ENCODE measurements at places on chromosomes 7 and 10.

- DNase-seq = no peak
Observed at GRCh38 chr7:31261341-31261740, 79.2 kb downstream of the NEUROD6 start.

GRCh38 chr10:125692196-125692595, 9.2 kb upstream of the TEX36 start:
- DNase-seq = no peak

- no peak for DNase-seq
Observed at GRCh38 chr10:63887023-63887589, 365.9 kb downstream of the REEP3 start.

DNA sequence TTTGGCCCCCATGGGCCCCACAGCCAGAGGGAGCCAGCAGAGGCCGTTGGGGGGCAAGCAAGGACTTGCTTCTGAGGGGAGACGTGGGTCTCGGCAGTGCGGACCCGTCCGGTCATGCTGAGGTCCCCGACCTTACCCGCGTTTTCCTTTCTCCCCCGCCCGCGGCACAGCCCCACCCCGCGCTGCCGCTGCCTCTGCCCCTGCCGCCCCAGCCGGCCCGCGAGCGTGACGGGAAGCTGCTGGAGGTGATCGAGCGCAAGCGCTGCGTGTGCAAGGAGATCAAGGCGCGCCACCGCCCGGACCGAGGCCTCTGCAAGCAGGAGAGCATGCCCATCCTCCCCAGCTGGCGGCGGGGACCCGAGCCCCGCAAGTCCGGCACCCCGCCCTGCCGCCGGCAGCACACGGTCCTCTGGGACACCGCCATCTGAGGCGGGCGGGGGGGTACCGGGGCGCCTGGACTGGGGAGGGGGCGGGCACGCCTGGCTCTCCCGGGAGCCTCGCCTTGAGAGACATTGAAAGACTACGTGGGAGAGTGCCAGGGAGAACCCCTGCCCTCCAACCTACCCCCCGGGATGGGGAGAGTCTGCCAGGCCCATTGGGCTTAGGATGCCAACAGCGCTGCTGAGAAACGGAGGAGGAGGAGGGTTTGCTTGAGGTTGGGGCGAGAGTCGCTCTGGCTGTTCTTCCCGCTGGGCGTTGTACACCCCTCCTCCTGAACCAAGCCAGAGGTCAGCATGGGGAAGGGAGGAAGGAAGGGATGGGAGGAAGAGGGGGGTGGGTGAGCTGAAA, 9.9 kb downstream of the NYAP1 start:
- DNase-seq = peak; percentile 49

GRCh38 chr10:97705006-97705670, 8.4 kb upstream of the MARVELD1 start:
- DNase-seq = no peak

GRCh38 chr10:23723796-23724195, 284.9 kb downstream of the OTUD1 start:
- no peak for DNase-seq

GRCh38 chr10:78170026-78170475, 136.4 kb downstream of the RPS24 start:
- DNase-seq = no peak

DNA sequence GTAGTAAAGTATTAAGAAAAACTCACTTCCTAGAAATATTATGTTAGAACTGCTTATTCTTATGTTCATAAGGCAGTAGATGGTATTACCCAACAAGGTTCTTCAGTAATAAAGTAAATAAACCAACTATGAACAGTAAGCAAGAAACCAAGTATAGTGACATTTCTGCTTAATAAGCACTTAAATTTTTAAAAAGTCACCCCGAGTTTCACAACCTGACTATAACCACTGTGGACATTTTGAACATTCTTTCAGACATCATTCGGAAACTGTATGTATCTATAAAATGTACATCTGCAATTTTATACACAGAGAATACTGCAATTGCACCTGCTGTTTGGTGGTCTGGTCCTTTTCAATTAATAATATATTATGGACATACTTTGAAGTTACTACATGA, 1073.6 kb downstream of the XPNPEP1 start:
- no peak for DNase-seq

GRCh38 chr10:1654811-1655356, 82.4 kb downstream of the ADARB2 start:
- DNase-seq = no peak

DNA sequence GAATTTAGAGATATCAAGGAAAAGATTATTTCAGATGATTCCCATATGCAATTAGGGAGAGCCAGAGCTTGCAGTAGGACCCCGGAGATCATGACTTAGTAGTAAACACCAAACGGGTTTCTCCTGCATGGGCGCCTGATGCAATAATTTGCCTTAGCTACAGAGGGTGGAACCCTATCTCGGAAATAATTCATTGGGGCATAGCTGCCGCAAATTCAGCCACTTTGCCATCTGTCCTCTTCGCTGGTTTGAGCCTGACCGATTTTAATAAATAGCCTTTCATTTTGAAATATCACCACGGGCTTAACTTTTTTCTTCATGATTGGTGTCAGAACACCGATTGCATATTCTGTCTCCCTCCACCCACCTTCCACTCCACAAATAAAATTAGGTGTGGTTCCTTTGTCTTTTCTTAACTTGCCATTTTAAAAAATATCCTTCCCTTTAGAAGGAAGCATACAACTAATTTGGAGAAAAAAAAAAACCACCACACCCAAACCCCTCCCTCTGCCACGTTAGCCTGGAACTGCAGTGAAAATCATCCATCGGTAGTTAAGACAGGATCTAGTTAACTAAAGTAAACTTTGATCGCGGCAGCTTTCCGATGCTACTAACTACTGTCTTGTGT, 1.4 kb downstream of the GARS1 start:
- DNase-seq = no peak

DNA sequence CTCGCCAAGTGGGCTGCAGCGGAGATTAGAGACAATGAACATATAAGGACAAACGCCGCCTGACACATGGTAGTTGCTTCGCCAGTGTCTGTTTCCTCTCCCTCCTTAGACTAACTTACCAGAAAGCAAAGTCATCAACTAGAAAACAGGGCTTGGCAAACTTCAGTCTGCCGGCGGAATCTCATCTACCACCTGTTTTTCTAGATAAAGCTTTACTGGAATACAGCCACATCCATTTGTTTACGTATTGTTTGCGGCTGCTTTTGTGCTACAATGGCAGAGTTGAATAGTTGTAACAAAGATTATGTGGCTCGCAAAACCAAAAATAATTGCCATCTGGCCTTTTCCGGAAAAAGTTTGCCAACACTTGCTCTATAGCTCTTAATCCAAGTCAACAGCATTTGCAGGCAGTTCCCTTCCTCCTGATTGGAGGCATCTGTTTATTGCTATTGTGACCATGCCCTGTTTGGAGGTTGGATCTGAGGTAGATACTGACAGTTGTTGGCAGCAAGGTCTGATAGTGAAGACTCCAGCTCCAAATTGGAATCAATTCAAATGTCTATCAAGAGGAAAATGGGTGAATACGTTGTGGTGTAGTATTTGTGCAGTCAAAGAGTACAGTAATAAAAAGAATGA, 260.6 kb downstream of the POU6F2 start:
- DNase-seq = no peak

DNA sequence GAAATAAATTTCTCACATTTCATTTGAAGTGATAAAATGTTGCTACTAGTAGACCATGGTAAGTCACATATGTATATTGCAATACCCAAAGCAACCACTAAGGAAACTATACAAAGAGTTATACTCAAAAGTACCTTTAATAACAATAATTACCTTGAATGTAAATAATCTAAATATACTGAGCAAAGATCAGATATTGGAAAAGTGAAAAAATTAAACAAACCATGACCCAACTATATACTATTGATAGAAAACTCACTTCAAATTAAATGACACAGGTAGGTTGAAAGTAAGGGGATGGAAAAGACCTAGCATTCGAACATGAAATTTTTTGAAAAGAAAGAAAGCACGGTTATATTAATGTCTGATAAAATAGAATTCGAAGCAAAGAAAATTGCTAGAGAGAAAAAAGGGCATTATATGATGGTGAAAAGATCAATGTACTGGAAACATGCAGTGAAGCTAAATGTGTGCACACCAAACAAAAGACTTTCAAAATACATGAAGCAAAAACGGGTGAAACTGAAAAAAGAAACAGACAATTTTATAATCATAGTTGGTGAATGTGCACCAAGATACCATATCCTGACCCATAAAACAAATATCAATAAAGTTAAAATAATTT, 29.1 kb downstream of the TFPI2 start:
- DNase-seq = no peak

GRCh38 chr10:114957673-114958072, 19.7 kb downstream of the TRUB1 start:
- DNase-seq = no peak

- no peak for DNase-seq
Observed at GRCh38 chr10:125489731-125490130, 193.2 kb downstream of the TEX36 start.

DNA sequence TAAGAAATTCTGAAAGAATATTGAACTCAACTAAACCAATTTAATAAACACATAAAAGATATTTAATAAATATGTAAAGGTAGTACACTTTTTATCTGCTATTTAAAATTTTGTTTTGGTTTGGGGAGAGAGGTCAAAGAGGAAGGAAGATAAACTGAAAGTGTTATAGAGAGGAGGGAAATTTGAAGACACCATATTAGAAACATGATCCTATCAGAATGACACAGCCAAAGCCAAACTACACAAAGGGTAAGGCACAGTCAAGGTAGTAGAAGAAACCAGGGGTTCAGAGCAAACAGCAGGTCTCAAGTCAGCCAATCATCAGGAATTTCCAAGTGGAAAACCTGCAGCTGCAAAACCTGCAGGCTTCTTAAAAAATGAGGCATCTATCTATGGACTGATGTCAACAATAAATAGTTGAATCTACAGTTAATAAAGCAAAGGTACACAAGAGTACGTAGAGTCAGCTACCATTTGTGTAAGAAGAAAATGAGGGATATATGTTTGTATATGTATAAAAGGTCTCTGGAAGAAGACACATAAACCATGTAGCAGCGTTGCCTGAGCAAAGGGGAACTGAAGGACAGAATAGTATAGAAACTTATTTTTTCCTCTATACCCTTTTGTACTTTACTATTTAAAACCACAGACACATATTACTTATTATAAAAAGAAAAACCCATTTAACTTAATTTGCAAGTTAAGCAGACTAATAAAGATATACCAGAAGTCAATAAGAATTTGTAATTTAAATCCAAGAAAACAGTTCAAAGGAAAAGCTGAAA, 10.0 kb downstream of the ZNF800 start:
- no peak for DNase-seq

GRCh38 chr7:88391247-88391646, 84.6 kb upstream of the STEAP4 start:
- no peak for DNase-seq

DNA sequence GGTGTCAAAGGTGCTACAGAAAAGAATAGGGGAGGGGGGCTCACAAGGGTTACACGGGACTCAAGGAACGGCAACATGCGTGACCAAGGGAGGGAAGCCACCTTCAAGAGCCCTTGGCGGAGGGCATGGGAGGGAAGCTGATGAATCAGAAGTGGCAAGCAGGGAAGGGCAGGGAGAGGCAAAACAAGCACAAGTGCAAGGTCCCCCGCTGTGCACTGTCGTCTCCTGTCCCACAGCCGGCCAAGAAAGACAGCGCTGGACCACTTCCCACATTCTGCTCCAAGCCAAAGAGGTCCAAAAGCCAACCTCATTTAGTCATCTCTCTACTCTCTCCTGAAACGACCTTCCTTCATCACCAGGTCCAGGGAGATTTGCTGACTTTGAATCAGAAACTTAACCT, 102.7 kb downstream of the CALN1 start:
- DNase-seq = no peak

- DNase-seq = no peak
Observed at GRCh38 chr7:28356619-28357018, 55.7 kb upstream of the CREB5 start.

GRCh38 chr10:91564026-91564425, 68.8 kb downstream of the PPP1R3C start:
- DNase-seq = no peak

GRCh38 chr10:29160150-29160617, 128.7 kb upstream of the LYZL1 start:
- no peak for DNase-seq

Measured in activated CD4-positive, alpha-beta T cell treated with anti-CD3 and anti-CD28 coated beads for 24 hours (primary cell).